ENCODE measurements at places on chromosomes 4 and X.

DNA sequence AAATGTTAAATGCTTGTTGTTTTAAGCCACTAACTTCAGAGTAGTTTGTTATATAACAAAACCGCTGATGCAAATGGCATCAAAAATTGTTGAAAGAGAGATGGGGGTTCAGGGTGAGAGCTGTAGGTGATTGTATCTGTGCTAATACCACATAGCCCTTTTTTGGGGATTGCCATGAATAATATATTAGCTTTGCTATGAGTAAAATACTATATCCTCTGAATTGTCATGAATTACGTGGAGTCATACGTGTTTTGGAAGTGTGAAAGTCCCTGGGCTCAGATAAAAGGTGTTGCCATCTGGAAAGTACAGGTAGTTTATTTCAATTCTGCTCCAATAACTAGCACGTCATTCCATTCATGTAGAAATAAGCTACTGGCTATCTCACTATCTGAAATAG, 30.6 kb downstream of the DYNLT3 start:
- no peak for DNase-seq

DNA sequence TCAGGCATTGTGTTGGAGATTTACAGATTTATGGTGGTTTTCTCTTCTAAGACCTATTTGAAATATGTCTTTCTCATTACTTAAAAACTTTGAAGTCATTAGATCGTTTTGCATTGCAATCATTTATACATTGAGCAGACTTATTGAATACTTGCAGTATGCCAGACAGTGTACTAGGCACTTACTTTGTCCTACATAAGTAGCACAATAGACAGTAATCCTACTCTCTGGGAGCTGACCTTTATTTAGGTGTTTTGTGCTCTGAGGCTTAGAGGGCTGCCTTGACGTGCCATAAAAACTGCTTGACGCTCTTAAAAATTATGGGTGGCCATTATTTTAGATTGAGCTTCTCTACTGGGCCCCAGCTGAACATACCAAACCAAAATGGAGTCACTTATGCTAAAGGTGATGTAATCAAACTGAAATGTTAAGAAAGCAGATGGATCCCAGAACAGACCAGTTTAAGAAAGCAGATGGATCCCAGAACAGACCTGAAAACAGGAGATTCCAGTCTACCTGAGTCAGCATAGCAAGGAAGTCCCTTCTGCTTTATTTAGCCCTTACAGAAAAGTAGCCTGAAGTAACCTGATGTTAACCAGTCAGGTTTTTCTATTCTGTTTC, 42.4 kb downstream of the PTTG2 start:
- DNase-seq: no peak

DNA sequence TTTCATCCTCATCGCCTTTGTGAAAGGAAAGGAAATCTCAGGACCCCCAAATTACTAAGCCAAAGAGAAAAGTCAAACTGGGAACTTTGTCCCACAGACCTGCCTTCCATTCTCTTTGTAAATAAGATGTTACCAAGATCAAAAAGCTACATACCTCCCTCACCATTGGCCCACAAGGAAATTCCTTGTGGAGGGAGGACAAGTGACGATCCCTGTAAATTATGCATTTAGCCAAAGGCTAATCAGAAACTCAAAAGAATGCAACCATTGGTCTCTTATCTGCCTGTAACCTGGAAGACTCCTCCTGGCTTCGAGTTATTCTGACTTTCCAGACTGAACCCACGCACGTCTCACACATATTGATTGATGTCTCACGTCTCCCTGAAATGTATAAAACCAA, 70.3 kb downstream of the SHOX start:
- no peak for DNase-seq

- no peak for DNase-seq
Measured at GRCh38 chrX:154436983-154437752, at the start of gene GDI1. Gene GDI1 (plus strand): TSS chrX:154437154. CDS start chrX:154437255, 101 bp downstream.

- DNase-seq: no peak
Measured at GRCh38 chr4:80074069-80074468, 1.0 kb upstream of the ANTXR2 start.

- DNase-seq: no peak
Measured at GRCh38 chrX:149993989-149994388, 55.7 kb upstream of the EOLA2 start.

DNA sequence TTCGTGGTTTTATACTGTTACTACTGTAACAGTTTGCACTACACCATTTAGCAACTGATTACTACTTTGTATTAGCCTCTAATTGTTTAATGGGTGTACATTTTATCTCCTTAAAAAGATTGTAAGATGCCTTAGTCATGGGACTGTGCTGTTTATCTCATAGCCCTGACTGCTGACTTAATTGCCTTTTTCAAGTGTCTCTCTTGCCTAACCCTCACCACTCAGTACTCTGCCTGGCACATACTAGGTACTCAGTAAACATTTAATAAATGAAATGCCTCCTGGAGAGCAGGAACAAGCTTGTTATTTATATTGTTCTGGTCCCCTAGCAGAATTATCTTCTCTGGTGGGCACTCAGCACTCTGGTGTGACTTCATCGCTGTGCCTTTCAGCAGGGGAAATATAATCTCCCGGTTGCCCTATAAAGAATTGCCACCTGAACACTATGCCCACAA, 1.7 kb upstream of the STIM2 start:
- no peak for DNase-seq

DNA sequence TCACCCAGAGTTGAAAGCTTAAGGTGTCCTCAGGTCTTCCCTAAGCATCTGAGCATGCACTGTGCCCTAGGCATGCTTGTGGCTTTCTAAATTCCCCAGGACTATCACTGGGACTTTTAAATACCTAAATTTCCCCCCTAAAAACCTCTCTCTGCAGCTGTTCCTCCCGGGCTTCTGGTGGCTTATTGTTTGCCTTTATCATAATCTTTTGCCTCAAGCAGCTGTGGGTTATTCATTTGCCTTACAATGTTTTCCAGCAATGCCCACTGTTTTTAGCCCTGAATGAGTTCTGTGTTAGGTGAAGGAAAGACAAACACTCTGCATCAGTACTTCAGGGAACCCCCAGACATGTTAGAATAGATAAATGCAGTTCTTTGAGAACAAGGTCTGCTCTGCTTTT, 455.0 kb downstream of the ZIC3 start:
- DNase-seq: no peak

DNA sequence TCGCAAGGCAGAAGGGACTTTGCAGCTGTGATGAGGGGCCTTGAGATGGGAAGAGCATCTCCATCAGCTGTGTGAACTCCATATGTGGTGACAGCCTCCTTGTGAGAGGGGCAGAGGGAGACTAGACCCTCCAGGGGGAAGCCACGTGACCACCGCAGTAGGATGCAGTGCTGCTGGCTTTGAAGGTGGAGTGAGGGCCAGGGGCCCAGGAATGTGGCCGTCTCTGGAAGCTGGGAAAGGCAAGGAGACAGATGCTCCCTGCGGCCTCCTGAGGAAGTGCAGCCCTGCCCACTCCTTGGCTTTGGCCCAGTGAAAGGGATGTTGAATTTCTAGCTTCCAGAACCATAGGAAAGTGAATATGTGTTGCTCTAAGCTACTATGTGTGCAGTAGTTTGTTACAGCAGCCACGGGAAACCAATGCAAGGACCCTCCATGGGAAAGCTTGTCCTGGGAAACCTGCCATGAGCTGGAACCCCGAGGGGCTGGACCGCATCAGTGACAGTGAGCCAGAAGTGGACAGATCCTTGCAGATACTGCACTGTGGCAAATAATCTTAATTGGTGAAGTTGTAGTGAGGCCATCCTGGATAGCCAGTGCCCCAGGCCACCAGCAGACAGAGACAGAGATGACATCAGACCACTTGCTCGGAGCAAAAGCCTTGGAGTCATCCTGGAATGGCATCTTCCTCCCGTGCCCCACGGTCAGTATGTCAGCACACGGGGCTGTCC, 35.4 kb upstream of the SORCS2 start:
- no peak for DNase-seq

Measured in cerebellar nuclear complex (tissue), 1 donor.